ENCODE measurements at places on chromosomes 6 and 20. TPM values are rescaled to one million over a fixed set of nuclear protein-coding genes. Genes with fewer than 3 reads are reported as not detected.
A peak's percentile ranks its signal among the peaks of the same experiment; 100 is the strongest.

DNA sequence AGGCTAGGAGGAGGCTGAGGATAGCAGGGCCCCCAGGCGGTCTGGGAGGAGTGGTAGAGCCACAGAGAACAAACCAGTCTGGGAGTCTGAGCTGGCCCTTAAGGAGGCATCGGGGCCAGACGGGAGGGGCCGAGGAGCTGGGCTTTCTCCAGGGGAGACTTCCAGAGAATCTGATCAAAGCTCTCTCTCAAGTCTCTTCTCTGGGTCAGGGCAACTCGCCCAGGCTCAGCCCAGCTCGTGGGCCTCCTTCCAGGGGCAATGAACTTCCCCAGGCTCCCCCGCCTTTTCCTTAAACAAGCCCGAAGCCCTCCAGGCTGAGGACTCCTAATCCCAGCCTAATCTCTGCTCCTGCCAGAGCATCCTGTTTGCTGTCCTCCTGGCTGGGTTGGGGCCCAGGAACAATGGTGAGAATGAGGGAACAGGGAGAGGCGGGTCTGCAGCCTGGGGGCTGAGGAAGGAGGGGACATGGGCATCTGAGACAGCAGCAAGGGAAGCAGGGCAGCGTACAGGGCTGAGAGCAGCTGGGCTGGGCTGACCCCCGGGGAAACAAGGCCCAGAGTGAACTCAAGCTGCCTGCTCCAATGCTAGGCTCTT is 173.6 kb downstream of the ANKRD60 start:
- DNase-seq: peak; percentile 57

GRCh38 chr6:20882014-20882413 is 347.8 kb downstream of the CDKAL1 start:
- DNase-seq: no peak

GRCh38 chr6:167921831-167922230 is 75.6 kb upstream of the KIF25 start:
- DNase-seq: no peak

GRCh38 chr6:24117021-24117420 is 9.0 kb upstream of the NRSN1 start:
- DNase-seq: no peak

GRCh38 chr6:155676346-155676745 is 220.7 kb upstream of the NOX3 start:
- no peak for DNase-seq

- DNase-seq: no peak
Measured at GRCh38 chr20:63577317-63577894, 3.4 kb upstream of the HELZ2 start.

DNA sequence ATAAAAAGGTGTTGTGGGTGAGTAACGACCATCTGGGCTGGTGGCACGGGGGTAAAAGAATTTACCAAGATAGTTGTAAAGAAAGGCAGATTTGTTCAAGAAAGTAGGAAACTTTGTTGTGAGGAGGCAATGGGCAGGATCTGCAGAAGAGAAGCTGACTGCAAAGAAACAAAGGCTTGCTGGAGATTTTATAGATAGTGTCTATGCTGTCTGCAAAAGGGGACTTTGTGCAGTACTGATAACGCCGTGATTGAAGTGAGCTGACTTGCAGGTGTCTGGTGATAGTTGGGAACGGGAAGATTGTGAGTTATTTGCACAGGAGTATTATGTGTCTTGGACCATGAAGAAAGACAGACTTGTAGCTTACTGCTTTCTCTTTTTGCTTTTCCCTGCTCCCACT is 36.8 kb upstream of the GSTA3 start:
- DNase-seq: no peak

DNA sequence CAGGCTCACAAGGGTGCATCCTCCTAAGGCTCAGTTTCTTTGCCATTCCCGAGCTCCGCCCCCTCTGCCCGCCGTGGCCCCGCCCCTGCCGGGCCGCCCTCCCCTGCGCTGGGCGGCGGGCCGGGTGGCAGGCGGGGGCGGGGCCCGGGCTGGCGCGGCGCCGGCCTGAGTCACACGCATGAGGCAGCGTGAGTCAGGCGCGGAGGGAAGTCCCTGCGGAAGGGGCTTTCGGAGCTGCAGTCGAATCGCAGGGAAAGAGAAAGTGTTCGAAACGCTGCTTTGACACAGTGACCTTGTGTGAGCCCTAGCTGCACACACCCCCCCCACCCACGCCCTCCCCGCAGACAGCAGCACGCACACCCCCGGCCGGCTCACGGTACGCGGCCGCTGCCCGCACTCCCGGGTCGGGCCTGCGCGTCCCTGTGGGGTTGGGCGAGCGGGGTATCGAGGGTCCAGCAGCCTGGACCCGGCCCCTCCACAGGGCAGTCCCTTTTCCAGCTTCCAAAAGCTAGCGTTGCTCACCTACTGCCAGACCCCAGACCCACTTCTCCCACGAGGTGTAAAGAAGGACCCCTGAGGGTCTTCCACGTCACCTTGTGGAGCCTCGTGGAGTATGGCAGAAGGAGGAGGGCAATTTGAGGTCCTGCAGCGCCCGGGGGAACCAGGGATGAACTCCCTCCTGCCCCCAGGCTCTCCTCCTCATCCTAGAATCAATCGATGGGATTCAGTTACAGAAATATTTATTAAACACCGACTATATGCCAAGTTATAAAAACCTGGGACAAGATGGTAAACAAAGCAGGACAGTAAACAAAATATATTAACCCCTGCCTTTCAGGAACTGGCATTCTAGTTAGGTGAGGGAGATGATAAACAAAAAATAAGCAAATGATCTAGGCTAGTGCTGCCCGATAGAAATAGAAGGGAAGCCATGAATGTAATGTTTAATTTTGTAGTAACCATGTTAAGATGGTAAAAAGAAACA is 12.4 kb upstream of the HMGA1 start:
- peak; percentile 49 for DNase-seq

DNA sequence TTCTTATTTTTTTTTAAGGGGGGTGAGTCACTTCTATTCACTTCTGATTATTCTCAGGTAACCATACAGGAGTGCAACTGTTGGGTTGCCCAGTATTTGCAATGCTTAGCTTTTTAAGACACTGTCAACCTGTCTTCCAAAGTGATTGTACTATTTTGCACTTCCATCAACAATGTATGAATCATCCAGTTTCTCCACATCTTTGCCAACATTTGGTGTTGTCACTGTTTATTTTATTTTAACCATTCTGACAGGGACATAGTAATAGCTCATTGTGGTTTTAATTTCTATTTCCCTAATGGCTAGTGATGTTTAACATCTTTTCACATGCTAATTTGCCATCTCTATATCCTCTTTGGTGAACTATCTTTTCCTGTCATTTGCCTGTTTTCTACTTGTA is 1.4 kb upstream of the SLC13A3 start:
- DNase-seq: no peak

- DNase-seq: no peak
Measured at GRCh38 chr6:158085261-158086053, 82.6 kb downstream of the SERAC1 start.

DNA sequence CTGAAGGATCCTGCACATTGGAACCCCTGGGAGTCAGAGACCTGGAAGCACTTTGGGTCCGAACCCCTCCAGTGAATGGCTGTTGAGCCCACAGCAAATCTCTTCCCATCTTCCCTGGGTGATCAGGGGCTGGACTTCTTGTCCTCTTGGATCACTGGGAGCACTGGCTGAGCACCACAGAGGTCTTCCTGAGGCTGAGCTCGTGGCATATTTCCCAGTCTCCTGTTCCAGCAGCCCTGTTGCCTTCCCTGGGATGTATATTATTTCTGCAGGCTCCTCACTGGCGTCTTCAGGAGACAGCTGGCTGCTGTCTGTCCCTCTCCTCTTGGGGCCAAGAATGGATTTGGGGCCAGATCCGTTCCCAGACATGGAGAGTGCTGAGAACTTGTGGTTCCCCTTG is 43.4 kb downstream of the PTK7 start:
- no peak for DNase-seq

- no peak for DNase-seq
Measured at GRCh38 chr20:36135159-36135558, 19.4 kb upstream of the EPB41L1 start.

GRCh38 chr6:132003516-132004178 is 52.5 kb upstream of the CCN2 start:
- no peak for DNase-seq

- DNase-seq: no peak
Measured at GRCh38 chr6:127299522-127300240, 33.0 kb downstream of the RNF146 start.

DNA sequence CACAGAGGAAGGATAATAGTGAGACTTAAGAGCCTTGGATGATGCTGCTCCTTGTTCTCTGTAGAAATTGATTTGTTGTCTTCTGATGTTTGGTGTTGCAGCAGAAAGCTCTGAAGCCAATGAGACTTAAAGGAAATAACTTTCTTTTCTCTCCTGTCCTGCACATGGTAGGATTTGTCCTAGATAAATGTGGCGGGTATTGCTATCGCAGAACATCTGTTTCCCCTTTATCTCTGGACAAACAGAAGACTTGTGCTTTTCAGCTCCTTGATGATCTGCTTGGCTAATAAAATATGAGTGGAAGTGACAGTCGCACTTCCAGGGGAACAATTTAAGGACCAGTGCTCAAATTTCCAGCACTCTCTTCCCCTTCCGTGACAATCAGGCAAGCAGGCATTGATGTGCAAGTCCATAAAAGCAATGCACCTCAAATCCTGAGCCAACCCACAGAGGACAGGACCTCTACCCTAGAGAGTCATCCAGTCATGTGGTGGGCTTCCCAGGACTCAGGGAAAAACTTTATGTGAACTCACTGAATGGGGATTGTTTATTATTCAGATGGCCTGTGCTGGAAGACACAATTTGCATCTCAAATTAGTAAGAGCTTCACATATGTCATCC is 9.9 kb upstream of the NCR2 start:
- no peak for DNase-seq

- no peak for DNase-seq
Measured at GRCh38 chr6:150929416-150929815, 63.9 kb downstream of the MTHFD1L start.

DNA sequence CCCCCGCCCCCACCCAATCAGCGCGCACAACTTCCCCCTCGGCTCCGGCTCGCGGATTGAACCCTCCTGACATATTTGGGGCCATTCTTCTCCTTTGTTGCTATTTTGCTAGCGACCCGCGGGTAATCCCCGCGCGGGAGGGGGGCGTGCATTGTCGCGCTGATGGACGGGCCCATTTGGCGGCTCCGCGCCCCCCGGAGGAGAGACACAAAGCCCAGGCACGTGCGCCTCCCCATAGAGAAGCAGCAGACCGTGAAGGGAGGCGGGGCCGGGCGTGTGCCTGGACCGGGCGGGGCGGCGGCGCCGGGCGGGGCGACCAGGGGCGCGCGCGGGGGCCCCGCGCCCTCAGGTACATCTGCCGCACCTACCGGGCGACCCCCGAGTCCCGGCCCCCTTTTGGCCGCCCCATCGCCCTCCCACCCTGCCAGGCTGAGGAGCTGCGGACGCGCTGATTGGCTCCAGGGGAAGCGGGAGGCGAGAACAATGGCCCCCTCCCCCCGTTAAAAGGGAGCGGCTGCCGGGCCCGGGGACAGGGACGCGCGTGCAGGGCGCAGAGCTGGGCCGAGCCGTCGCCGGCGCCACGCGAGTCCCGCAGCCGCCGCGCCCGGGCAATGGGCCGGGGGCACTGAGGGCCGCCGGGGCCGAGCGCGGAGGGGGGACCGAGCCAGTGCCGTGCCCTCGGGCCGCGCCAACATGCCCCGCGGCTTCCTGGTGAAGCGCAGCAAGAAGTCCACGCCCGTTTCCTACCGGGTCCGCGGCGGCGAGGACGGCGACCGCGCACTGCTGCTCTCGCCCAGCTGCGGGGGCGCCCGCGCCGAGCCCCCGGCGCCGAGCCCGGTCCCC is at the start of gene INSM1:
Gene INSM1, plus strand, starts transcription at position 530 of the 843 bp plus-strand sequence. Its CDS starts 164 bp downstream, at position 694.
- DNase-seq: no peak

DNA sequence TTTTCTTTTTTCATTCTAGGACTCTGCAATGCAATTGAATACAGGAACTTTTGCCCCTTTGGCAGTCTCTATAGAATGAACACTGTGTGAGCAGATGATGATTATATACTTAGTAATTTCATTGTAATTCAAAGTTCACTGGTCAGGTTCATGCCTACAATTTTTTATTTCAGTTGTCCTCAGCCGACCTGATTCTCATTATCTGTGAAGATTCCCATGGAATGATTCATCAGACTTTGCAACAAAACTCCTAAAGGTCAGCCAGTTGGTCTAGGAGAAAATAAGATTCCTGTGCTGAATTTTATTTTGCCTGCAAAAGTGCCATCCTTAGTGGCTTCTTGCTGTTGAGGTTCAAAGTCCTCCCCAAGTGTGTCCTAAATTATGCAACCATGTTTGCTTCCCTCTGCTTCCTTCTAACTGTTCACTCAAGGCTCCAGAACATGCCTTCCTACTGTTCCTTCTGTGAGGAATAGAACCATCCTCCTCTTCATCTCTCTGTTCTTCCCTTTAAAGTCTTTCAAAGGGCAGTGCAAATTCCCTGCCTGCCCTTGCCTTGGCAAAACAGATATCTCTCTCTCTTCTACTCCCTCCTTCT is 194.2 kb upstream of the CNR1 start:
- no peak for DNase-seq

DNA sequence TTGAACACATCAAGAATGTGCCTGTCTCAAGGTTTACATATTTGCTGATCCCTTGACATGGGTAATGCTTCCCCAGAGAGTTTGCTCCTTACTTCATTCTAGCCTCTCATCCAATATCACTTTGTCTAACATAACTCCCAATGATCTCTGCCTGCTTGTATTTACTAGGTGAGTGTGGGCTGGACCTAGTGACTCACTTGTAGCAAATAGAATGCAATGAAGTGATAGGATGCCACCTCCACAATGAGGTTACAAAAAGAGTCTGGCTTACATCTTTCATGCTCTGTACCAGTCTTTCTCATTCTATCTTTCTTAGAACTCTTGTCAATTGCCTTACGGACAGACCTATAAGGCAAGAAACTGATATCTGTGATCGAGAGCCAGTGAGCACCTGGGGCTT is 44.9 kb upstream of the TMEM200A start:
- DNase-seq: no peak

GRCh38 chr20:34472246-34472925 is 43.8 kb upstream of the DYNLRB1 start:
- DNase-seq: no peak

DNA sequence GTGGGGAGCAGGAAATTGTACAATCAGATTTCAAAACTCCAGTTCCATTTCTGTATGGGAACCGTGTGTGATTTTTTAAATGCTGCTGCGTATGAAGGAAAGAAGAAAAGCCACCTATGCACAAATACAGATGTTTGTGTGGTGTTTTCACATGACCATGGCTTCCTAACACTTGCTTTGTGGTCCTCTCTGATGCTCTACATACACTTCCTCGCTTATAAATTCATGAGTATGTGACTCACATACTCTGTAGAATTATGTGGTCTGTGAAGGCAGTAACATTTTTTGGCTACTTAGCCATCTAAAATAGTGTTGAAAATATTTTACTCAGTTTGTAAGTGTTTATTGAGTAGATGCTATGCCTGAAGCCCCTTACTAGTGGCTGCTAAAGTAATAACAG is 119.8 kb upstream of the PDE10A start:
- no peak for DNase-seq

Gene PNPLA1
- 0.13 TPM for polyA plus RNA-seq

Gene POU3F2
- 0.03 TPM for polyA plus RNA-seq

Gene CCN6
- not detected for polyA plus RNA-seq

Gene PTPN1
- 26.4 TPM for polyA plus RNA-seq

Gene TFAP2B
- 0.20 TPM for polyA plus RNA-seq

Gene RHAG
- 0.24 TPM for polyA plus RNA-seq

Gene MYBL2
- 0.38 TPM for polyA plus RNA-seq

Gene C20orf144
- 0.03 TPM for polyA plus RNA-seq

Gene LKAAEAR1
- polyA plus RNA-seq: 0.48 TPM

Gene KDM1B
- polyA plus RNA-seq: 12.3 TPM

Data from urinary bladder (tissue), 4 donors.